ENCODE measurements at places on chromosomes 12 and 14. TPM values are rescaled to one million over a fixed set of nuclear protein-coding genes. Genes with fewer than 3 reads are reported as not detected.

GRCh38 chr14:50035214-50035613 is 81.2 kb downstream of the VCPKMT start:
- no peak for DNase-seq

DNA sequence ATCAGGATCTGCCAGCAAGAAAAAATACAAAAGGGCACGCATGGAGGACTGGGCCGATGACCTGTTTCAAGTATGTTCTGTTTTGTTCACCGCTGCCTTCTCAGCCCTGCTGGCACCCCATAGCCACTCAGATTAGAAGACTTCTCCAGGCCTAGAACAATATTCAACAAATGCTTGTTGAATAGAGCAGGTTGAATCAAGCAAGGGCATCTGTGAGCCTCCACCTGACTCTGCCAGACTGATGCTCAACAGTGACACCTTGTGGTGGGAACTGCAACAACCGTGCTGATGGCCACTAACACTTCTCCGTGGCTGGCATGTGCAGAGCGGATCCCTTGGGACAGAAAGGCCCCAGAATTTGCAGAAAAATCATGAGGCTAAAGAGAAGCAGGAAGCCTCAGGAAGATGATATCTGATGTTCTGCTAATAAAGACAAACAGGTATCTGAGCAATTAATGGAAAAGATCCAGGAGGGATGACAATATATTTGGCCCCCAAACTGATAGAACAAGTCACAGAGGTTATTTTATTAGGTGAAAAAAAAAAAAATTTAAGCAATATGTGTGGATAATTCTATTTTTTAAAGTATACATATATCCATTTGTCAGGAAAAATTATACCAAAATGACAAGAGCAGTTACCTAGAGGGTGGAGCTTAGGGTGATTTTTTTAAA is 114.3 kb downstream of the KSR2 start:
- peak; percentile 66 for DNase-seq

GRCh38 chr12:106239241-106239950 is 8.4 kb downstream of the CKAP4 start:
- DNase-seq, result no peak

The MMP17 gene
- total RNA-seq, result 13.1 TPM

The RNASE1 gene
- total RNA-seq, result 8.0 TPM

The MBIP gene
- 5.6 TPM for total RNA-seq
